ENCODE measurements at places on chromosomes 13 and 19. TPM values are rescaled to one million over a fixed set of nuclear protein-coding genes. Genes with fewer than 3 reads are reported as not detected.
A peak's percentile ranks its signal among the peaks of the same experiment; 100 is the strongest.

DNA sequence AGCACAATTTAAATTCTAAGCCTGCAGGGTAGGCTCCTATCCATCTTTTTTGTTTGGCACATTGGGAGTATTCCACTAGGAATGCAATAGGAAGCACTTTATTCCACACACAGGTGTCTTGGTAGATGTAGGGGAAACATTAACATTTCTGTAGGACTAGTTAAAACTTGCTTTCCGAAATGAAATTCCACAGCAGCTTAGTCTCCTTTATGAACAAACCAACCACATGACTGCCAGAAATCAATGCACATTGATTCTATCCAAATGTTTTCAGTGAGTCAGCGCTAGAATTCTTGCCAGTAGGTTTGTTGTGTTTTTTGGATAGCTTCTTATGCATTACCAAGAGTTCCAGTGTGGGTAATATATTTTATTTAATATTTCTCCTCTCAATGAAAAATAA, 207.9 kb upstream of the CSNK1A1L start:
- DNase-seq: no peak

GRCh38 chr13:41613984-41614661, 156.8 kb downstream of the RGCC start:
- no peak for DNase-seq

DNA sequence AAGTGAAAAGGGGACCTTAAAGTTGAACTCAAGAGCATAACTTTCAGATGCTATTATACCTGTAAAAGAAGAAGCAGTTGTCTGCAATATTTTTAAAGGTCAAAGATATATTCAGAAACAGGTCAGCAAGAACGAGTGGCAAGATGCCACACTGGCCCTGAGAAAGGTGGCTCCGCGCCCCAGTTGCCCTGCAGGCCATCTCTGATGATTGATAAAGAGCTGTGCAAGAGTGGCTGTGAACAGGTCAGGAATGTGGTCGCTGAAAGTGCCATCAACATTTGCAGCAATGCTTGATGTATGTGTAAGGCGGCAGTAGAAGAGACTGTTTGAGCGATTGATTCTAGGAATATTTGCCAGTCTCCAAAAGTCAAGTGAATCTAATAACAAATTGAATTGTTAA, 664.2 kb upstream of the SLC10A2 start:
- DNase-seq: no peak

DNA sequence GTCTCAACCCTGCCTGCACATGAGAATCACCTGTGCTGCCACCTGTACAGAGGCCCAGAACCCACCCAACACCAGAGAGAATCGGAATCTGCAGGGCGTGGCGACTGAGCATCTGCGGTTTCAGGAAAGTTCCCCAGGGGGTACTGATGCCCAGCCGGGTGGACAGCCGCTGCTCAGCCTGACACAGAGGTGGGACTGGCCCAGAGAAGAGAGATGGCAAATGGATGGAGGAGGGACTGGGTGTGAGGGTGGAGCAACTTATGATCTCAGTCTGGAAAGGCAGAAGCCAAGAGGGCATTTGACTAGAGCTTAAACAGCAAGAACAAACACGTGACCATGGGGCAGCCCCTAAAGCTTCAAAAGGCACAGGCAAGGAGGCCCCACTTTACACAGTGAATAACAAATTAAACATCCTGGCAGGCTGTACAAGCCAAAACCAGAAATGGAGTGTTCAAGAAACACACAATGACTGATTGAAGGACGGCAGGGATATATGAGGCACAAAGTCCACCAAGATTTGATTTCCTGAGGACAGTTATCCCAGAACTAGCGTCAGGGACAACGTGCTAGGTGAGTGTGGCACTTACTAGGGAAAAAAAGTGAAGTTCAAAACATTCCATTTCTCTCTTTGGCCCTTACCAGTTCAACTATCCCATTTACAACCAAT, 3.1 kb downstream of the RANBP3 start:
- DNase-seq: no peak

GRCh38 chr19:18393836-18394235, 3.6 kb downstream of the LRRC25 start:
- DNase-seq: no peak

DNA sequence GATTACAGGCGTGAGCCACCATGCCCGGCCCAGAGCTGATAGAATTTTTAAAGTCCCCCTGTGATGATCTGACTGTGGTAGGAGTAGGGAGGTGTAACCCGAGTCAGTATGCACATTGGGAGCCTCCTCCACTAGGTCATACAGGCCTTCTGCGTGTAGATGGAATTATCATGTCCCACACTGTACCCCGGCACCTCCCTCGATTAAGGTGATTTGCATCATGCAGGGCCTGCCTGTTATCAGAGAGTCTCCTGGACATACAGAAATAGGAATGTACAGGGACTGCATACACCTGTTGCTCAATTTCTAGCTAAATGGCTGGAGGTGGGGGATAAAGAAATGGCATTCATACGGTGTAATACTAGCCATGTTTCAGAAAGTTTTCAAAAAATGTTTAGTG, 922 bp upstream of the ERVK3-1 start:
- DNase-seq: no peak

GRCh38 chr13:29934531-29935308, 84.3 kb upstream of the UBL3 start:
- DNase-seq: no peak

DNA sequence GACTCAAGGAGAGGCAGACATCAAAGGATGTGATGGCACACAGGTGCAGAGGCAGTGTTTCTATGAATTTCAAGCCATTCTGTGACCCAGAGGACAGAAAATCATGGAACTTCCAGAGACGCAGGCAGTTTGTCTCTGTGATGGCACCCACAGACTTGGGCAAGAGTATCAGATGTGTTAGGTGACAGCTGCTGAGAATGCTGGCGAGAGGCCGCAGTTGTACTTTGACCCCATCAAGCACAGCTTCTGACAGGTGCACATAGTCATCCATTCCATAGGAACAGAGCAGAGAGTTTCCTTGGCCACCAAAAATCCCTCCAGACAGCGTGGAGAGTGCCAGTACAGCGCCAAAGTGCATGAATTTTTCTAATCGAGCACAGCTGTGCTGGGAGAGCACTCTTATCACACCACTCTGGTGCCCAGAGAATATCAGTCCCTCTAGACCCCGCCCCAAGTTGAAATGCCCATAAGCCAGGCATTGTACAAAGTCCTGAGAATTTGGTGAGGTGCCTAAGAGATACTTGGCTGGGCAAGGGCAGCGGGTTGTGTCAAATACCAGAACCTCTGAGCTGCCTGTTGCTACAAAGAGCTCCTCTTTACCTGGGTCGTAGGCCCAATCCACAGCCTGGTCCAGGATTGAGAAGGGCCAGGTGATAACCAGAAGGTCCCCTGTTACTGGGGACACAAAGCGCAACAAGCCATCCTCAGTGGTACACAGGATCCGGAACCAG, 12.4 kb downstream of the WDR87 start:
- no peak for DNase-seq

DNA sequence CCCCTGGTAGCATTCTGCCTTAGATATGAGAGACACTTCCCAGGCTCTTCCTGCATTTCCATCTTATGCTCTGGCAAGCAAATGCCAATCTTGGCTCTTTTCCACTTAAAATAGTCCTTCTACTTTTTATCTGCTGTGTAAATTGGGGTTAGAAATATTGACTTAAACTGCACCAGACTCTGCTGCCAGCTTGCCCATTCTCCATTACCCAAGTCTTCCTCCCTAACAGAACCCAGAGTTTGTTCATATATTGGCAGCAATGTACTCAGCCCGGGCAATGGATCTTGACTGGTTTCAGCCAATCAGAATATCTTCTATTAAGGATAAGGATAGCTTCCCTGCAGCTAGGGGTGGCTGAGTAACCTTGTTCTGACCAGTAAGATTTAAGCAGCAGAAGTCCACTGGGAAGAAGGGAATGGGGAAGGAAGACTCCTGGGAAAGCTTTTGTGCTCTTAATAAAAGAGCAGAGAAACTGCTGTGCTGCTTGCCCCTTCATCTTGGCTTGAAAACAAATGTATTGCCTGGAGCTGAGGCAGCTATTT, 177.1 kb downstream of the KCNRG start:
- DNase-seq: no peak

GRCh38 chr19:2385053-2385721, 25.1 kb downstream of the TMPRSS9 start:
- DNase-seq: no peak

DNA sequence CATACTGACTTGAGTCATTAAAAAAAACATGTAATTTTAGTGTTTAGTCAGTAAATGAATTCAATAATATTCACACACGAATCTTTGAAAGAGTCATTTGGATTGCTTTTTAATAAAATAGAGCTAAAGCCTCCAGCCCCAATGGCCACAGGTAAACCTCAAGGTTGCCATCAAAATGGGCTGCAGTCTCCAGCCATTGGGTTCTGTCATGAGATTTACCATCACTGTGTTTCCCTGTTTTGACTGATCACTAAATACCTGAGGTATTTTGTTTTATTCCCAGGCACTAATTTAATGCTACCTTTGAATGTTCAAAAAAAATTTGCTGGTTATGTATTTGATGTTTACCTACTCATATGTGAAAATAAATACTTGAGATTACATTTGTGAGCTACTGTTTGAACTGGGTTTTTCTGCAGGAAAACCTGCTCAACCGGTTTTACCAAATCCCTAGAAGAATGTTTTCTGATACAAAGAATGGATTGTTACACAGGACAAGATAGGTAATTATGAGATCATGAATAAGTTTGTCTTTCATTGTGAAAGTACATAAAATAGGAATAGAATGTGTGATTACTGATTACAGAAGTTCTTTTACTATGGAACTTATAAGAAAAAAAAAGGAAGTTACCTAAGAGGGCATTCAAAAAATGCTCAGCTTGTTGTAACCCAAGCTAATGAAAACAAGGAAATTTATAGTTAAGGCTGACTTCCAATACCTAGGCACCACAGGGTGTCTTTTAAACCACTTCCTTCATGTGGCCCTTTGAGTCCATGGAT, 391.3 kb downstream of the EFNB2 start:
- DNase-seq: no peak

- no peak for DNase-seq
Observed at GRCh38 chr13:25687471-25688225, 315.9 kb downstream of the ATP8A2 start.

GRCh38 chr13:111506125-111506524, 185.7 kb downstream of the TEX29 start:
- peak; percentile 81 for DNase-seq

DNA sequence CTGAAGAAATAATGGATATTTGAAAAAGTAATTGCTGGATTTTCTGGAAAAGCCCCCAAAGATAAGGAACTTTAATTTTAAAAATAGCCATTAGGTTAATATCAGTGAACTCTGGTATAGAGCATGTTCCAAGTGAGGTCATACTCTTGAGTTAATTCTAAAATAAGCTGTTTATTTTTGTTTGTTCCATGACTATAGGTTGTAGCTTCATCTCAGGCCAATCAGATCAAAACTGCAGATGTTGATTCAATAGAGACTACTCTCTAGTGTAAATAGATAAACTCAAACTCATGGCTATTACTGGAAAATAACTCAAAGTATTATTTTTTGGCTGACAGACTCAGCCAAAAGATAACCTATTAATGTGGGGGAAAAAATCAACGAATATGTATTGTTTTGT, 815.1 kb downstream of the DIAPH3 start:
- DNase-seq: no peak

DNA sequence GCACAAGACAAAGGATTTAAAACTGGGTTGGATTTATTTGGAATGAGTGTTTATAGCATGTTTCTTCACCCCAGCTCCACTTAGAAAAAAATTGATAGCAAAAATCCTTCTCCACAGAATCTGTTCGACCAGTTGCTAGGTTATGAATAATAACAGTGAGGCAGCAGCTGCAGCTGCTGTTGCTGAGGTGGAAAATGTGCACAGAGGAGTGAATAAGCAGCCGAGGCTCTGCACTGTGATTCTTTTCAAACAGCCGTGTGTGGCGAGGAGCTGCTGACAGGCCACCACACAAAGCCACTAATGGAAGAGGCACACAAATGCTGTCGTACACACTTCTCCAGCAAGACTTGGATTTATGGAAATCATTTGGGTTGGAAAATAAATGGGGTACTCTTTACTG, 6.4 kb upstream of the RASL11A start:
- DNase-seq: no peak

GRCh38 chr19:45255611-45256157, 4.6 kb downstream of the MARK4 start:
- no peak for DNase-seq

GRCh38 chr13:40429706-40430545, 236.5 kb downstream of the FOXO1 start:
- DNase-seq: no peak

DNA sequence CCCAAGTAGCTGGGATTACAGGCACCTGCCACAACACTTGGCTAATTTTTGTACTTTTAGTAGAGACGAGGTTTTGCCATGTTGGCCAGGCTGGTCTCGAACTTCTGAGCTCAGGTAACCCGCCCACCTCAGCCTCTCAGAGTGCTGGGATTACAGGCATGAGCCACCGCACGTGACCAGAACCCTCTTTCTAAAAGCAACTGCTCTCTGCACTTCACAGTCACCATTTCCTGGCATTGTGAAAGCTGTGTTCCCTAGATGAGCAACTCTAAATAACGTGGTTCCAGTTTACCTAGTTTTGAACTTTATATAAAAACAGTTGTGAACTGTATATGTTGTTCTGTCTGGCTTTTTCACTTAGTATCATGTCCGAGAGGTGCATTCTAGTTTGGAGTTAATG, 152.9 kb downstream of the SIPA1L3 start:
- DNase-seq: no peak

GRCh38 chr13:21458451-21458812, 671 bp downstream of the ZDHHC20 start:
- no peak for DNase-seq

DNA sequence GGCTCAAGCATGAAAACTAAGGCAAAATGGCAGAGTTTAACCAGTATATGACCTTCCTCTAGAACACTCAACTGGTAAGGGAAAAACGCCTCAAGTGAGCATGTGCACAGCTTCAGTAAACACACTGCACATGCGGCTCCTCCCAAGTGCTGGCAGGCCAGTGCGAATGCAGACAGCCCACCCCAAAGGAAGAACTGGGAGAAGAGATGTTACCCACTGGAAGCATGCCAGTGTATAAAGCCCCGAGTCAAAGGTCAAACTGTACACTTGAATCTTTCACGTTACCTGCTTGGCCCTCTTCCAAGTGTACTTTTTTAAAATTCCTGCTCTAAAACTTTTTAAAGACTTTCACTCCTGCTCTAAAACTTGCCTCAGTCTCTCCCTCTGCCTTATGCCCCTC, 19.2 kb upstream of the RCBTB1 start:
- no peak for DNase-seq

GRCh38 chr19:2982561-2982960, 5.2 kb downstream of the TLE6 start:
- DNase-seq: no peak

GRCh38 chr19:41083516-41083915, 4.7 kb upstream of the CYP2A13 start:
- DNase-seq: no peak

The LENG9 gene
- total RNA-seq: 8.3 TPM

The ZNF888 gene
- total RNA-seq: 2.6 TPM

The CEACAM8 gene
- total RNA-seq: 0.13 TPM

The CLDND2 gene
- 4.4 TPM for total RNA-seq

The CEACAM1 gene
- 25.6 TPM for total RNA-seq

The ZNF728 gene
- total RNA-seq: 3.1 TPM

The RXFP2 gene
- total RNA-seq: not detected

The C19orf33 gene
- 2.2 TPM for total RNA-seq

The PRSS57 gene
- not detected for total RNA-seq

The CYP2S1 gene
- 2.2 TPM for total RNA-seq

The HSPB6 gene
- total RNA-seq: 506 TPM

The ZNF329 gene
- total RNA-seq: 8.3 TPM

The CRLF1 gene
- total RNA-seq: 30.7 TPM

The TPT1 gene
- 3,722 TPM for total RNA-seq

The PSG1 gene
- not detected for total RNA-seq

The ZNF90 gene
- 1.5 TPM for total RNA-seq

The SOX1 gene
- total RNA-seq: not detected

The ARHGAP33 gene
- total RNA-seq: 2.7 TPM

The SPTBN4 gene
- total RNA-seq: 6.1 TPM
